ENCODE measurements at places on chromosomes 16 and 17.

DNA sequence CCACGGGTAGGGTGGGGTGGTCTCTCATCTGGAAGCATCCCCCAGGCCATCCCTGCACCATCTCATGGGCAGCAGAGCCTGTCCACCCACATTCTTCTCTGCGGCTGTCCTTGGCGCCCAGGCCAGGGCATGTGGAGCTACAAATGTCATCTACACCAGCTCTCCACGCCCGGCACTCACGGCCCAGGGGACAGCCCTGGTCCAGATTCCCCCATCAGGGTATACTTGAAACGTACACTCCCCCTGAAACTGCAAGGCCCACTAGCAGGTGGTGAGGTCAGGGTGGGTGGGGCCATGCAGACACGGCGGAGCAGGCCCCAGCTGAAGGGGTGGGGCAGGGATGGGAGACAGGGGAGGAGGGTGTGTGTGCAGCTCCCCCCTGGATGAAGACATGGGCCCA, 3.2 kb upstream of the SOX8 start:
- no peak for DNase-seq

DNA sequence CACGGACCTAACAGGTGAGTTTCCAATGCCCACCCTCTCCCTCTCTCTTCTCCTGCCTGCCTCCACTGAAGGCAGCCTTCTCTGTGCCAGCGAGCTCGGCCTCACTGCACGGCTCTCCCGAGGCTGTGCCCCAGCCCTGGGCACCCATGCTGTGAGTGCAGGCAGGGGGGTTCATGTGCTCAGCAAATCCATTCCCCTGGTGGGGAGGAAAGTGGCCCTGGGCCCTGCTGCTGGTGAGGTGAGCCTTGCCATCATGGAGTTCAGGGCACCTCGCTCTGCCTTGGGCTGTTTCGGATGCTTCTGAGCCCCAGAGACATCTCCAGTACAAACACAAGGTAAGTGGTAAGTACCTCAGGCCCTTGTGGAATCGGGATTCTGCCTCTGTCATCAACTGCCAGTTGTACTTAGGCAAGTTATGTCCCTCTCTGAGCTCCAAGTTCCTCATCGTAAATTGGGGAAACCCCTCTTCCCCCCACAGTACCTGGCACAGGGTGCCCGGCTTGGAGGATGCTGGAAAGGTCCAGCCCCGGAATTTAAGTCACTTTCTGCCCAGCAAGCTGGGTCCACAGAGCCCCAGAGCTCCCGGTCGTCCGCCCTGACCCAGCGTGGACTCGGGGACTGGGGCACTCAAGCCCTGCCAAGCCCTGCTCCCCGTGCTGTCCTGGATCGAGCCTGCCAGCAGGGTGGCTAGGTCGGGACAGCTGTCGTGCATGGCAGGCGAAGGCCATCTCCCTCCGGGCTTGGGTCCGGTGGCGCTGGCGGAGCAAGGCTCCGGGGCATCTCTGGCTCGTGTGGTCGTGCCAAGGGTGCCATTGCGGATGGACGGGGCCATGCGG, 684 bp upstream of the NUDT16L1 start:
- DNase-seq: no peak

- no peak for DNase-seq
These were observed 895 bp downstream of the ANKRD40CL start for GRCh38 chr17:50766222-50767023.

GRCh38 chr17:4180791-4181190, 37.8 kb downstream of the CYB5D2 start:
- no peak for DNase-seq

DNA sequence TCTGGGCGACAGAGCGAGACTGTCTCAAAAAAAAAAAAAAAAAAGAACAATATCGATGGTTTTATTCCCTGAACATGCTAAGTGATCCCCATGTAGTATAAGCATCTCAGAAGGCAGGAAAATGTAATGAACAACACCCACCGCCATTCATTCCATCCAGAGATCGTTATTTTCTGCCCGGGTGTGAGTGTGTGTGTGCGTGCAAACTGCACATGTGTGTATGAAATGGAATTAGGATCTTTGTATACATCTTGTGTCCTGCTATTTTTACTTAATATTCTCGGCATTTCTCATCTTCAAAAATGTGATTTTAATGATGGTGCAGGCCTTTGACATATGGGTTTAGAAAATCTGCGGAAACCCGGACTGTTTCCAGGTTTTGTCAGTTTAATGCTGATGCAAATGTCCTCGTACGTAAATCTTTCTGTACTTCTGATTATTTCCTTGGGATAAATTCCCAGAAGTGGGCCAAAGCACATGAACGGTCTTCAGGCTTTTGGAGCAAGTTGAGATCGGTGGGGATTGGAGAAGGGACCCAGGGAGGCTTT, 254.8 kb downstream of the SEC14L1 start:
- DNase-seq: no peak

GRCh38 chr17:32541640-32542039, 54.8 kb downstream of the CDK5R1 start:
- DNase-seq: no peak

GRCh38 chr16:49355933-49356665, 17.5 kb upstream of the C16orf78 start:
- DNase-seq: no peak

- DNase-seq: no peak
These were observed 10.6 kb downstream of the KSR1 start for GRCh38 chr17:27466743-27467375.
